Stomach (tissue), 19 donors: ENCODE measurements at places on chromosomes 7 and 10. TPM values are rescaled to one million over a fixed set of nuclear protein-coding genes. Genes with fewer than 3 reads are reported as not detected.

The OGDHL gene
- polyA plus RNA-seq = 0.45 TPM

The HHEX gene
- polyA plus RNA-seq = 3.8 TPM

The SPAM1 gene
- polyA plus RNA-seq = not detected

- no peak for DNase-seq
- no peaks in the 10 kb centered on the region for H3K36me3 ChIP-seq
- no peak overlapping the region for H3K27ac ChIP-seq
- H3K4me3 ChIP-seq = no peak overlapping the region
- no peaks in the 10 kb centered on the region for H3K27me3 ChIP-seq
- H3K4me1 ChIP-seq = peaks cover 12% of the 10 kb centered on the region
Measured at GRCh38 chr7:2706685-2707126, 18.7 kb downstream of the AMZ1 start.

DNA sequence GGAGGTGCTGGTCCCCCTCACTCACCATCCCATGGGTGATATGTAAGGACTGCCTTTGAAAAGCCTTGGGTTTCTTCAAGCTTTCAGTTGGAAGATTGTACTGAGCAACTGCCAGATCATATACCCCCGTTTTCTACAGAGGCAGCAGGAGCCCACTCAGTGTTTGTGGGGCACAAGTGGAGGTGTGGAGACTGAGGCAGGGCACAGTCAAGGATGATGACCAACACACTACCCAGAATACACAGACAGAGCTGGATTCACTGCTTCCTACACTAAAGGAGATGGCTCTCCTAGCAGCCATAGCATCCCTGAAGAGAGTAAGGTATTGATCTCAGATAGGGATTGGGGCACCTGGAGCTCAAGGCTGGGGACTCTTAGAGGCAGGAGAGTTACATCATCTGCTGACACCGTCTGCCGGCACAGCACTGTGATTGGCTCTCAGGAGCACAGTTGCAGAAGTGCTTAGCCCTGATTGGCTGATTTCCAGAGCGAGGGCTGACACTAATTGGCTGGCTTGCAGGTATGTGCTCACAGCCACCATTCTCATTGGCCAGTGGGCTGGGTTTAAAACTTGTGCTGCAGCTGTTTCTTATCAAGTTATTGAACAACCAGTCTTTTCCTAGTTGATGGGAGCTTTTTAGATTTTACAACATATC is 77.9 kb upstream of the PFKP start:
- H3K27me3 ChIP-seq = no peaks in the 10 kb centered on the region
- peaks cover 5% of the 10 kb centered on the region for H3K4me1 ChIP-seq
- H3K36me3 ChIP-seq = no peaks in the 10 kb centered on the region

The CAV2 gene
- polyA plus RNA-seq = 15.7 TPM

- no peak overlapping the region for H3K27ac ChIP-seq
- H3K4me1 ChIP-seq = no peaks in the 10 kb centered on the region
- no peak for DNase-seq
Measured at GRCh38 chr7:34982371-34983019, 54.8 kb downstream of the DPY19L1 start.

The PRKG1 gene
- polyA plus RNA-seq = 7.9 TPM

DNA sequence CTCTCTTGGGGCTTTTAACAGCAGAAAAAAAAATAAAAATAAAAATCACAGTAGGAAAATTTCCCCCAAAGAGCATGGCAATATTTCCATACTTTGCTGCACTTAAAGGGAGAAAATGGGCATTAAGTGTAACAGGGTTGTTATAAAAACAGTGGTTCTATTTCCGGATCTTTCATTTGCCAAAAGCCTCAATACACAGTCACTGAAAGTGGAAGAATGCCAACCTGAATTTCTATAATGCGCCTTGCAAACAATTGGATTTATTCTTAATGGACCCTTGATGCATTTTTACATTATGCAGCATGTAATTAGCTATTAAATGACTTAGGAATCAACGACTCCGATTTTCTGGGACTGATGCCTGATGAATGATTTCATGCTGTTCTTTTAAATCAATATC is 127.6 kb upstream of the NANOS1 start:
- H3K4me1 ChIP-seq = no peaks in the 10 kb centered on the region
- no peaks in the 10 kb centered on the region for H3K36me3 ChIP-seq
- DNase-seq = no peak
- H3K27me3 ChIP-seq = no peaks in the 10 kb centered on the region
- no peak overlapping the region for H3K27ac ChIP-seq

DNA sequence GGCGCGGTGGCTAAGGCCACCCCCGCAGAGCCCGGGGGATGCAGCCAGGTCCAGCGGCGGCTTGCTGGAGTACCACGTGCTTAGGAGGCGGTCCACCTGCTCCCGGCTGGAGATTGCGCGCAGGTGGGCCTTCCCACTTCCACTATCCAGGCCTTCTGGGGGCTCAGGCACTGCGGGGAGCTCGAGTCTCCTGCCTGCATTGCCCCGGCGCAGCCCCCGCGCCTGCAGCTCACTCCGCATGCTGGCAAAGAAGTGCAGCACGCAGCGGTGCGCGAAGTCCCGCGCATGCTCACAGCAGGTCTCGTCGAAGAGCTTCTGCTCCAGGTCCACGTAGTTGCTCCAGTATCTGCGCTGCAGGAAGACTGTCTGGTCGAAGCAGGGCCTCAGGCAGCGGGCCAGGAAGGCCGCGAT is 5.8 kb downstream of the CALHM3 start:
- H3K36me3 ChIP-seq = no peaks in the 10 kb centered on the region
- H3K27ac ChIP-seq = no peak overlapping the region
- peaks cover 5% of the 10 kb centered on the region for H3K4me1 ChIP-seq

The LRGUK gene
- not detected for polyA plus RNA-seq

DNA sequence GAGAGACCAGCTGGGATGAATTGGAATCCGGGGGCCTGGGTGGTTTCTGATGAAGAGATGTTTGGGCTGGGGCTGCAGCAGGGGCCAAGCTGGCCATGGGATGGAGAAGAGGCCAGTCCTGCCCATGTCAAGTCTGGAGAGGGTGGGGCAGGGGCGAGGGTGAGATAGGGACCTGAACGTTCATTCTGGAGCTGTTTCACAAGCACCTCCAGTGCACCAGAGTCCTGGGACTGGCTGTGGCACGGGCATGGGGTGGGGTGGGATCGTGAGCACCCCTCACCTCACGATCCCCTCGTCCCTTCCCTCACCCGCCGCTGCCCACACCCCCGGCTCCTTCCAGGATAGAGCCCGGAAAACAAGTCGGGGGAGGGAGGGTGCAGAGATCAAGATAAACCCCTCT is 25.8 kb upstream of the PSMG3 start:
- no peak for DNase-seq
- peaks cover 49% of the 10 kb centered on the region for H3K27me3 ChIP-seq
- no peak overlapping the region for H3K27ac ChIP-seq
- no peaks in the 10 kb centered on the region for H3K4me1 ChIP-seq
- no peak overlapping the region for H3K4me3 ChIP-seq

- no peak for DNase-seq
- H3K27ac ChIP-seq = no peak overlapping the region
- H3K4me1 ChIP-seq = no peaks in the 10 kb centered on the region
- H3K36me3 ChIP-seq = no peaks in the 10 kb centered on the region
- no peak overlapping the region for H3K4me3 ChIP-seq
Measured at GRCh38 chr10:104903433-104903832, 262.3 kb downstream of the SORCS3 start.

- DNase-seq = no peak
- H3K27ac ChIP-seq = no peak overlapping the region
- H3K36me3 ChIP-seq = no peaks in the 10 kb centered on the region
Measured at GRCh38 chr10:43195557-43195956, 57.3 kb downstream of the CSGALNACT2 start.

The PAPOLB gene
- polyA plus RNA-seq = not detected

- no peaks in the 10 kb centered on the region for H3K4me1 ChIP-seq
- no peak for DNase-seq
- no peak overlapping the region for H3K4me3 ChIP-seq
- no peak overlapping the region for H3K27ac ChIP-seq
- H3K36me3 ChIP-seq = no peaks in the 10 kb centered on the region
- H3K27me3 ChIP-seq = no peaks in the 10 kb centered on the region
Measured at GRCh38 chr10:14727465-14727864, 47.2 kb downstream of the FAM107B start.

GRCh38 chr10:120423431-120424197 is 33.4 kb upstream of the PLPP4 start:
- no peak overlapping the region for H3K27ac ChIP-seq
- H3K27me3 ChIP-seq = no peaks in the 10 kb centered on the region
- no peaks in the 10 kb centered on the region for H3K4me1 ChIP-seq
- H3K36me3 ChIP-seq = no peaks in the 10 kb centered on the region
- DNase-seq = peak; percentile 71
- no peak overlapping the region for H3K4me3 ChIP-seq
